Stimulated activated CD4-positive, alpha-beta T cell treated with anti-CD3 and anti-CD28 coated beads, Interleukin-1b, Interleukin-23, amount 100 ng/mL, for 4 hours (primary cell): ENCODE measurements at places on chromosomes 5 and 9.
A peak's percentile ranks its signal among the peaks of the same experiment; 100 is the strongest.

- peak; percentile 25 for DNase-seq
Observed at GRCh38 chr5:18745988-18746615, 1111.8 kb downstream of the TAF11L14 start.

- DNase-seq = no peak
Observed at GRCh38 chr9:69740872-69741505, 18.8 kb downstream of the PTAR1 start.

DNA sequence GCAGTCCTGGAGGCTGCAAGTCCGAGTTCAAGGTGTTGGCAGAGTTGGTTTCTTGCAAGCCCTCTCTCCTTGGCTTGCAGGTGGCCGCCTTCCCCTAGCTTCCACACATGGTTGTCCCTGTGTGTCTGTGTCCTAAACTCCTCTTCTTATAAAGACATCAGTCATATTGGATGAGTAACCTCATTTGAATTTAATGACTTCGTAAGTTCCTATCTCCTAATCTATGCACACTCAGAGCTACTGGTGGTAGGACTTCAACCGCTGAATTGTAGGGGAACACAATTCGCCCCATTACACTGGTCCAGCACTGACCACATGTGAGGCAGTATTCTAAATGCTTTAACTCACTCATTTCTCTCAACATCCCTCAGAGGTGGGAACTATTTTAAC lies 25.9 kb upstream of the ADAMTS2 start:
- DNase-seq = no peak

- no peak for DNase-seq
Observed at GRCh38 chr5:169024421-169024820, 276.5 kb downstream of the SLIT3 start.

- no peak for DNase-seq
Observed at GRCh38 chr5:142356349-142356715, 31.5 kb upstream of the SPRY4 start.

- DNase-seq = no peak
Observed at GRCh38 chr9:136712690-136713544, 545 bp downstream of the DIPK1B start.

GRCh38 chr9:113446323-113446740 lies 17.2 kb upstream of the RGS3 start:
- no peak for DNase-seq

DNA sequence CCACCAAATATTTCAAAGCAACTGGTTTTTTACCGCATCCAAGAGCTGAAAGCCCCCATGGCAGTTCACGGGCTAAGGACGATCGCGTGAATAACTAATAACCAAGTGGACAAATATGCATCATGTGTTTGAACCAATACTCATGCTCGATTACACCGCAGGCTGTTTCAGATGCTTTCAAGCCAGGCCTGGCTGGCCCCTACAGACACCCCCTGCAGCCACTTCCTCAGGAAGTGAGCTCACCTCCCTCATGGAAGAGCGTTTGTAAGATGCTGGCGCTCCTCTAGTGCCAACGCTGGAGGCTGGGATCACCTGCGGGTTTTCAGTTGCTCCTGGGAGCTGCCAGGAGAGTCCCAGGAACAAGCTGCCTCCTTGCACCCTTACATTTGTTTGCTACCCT lies 53.9 kb upstream of the PTCH1 start:
- no peak for DNase-seq

DNA sequence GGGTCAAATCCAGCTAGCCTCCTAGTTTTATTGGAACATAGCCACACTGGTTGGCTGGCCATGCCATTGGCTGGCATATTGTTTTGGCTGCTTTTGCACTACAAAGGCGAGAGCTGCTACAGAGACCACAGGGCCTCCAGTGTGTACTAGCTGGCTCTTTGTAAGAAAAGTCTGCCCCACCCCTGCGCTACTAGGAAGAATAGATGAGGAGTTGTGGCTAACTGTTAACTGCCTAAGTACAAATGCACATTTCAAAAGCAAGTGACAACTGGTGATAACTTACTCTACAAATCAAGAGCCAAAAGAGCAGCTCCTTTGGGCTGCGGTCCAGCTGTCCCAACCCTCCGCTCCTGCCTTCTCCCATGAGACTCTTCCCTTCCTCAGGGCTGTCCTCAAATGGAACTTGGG lies 63.9 kb downstream of the SERINC5 start:
- no peak for DNase-seq

DNA sequence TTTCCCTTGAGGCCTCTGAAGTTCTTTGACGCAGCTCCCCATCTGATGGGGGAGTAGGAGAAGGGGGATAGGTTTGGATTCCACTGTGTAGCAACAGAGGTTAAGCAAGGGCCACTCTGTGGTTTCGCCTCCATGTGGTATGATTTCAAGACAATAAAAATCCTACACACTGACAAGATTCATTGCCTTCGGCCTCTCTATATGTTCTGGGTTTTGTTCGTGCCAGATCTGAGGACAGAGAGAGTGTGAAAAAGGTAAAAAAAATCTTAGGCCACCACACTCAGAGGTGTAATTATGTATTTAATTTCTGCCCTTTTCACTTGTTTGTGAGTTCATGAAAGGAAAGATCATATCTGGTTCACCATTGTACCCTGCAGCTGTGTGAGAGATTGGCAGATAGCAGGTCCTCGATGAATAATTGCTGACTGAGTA lies 715.2 kb upstream of the ZNF608 start:
- DNase-seq = no peak

GRCh38 chr5:75574791-75575190 lies 36.5 kb upstream of the ANKDD1B start:
- DNase-seq = no peak

- DNase-seq = no peak
Observed at GRCh38 chr5:94901191-94901979, 282.9 kb downstream of the SLF1 start.

GRCh38 chr5:131281133-131281867 lies 17.4 kb downstream of the CDC42SE2 start:
- no peak for DNase-seq

DNA sequence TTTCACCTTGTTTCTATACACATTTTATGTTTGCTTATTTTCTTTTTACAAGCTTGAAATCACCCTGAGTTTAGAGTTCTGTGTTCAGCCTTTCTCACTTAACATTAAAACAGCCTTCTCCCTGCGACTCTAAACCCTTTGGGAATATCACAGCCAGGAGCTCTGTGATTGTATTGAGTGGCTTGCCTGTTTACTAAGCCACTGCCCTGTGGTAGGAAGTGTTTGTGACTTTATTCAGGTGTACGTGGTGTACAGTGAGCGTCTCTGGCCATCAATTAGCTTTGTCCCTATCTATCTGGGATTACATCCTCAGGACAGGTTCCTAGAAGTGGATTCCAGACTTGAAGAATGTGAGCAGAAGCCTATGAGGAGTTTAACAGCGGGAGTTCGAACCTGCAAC lies 11.0 kb upstream of the NEURL1B start:
- DNase-seq = no peak

DNA sequence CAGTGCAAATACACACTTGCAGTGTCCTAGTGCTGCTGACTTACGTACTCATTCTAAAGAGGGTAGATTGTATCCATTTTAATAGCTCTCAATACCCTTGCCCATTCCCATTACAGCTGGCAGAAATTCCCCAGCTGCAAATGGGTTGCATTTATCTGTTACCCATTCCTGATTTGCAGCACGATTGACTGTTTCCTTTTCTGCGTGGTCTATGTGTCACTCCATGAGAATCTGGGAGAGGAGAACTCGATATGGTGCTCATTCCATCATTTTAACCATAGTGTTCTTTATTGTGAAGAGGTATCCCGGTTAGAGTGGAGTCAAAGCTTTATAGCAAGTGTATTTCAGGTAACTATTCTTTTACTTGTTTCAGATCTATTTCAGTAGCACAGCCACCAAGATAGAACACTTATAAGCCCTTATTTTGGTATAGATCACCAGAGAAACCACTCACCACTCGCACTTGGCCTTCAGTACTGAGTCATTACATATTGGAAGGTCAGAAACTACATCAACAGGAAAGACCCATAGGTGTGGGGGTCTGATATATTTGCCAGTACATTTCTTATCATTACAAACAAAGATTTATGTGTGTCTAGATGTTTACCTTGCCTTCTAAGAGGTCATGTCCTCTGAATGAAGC lies 139.5 kb downstream of the MUSK start:
- no peak for DNase-seq

DNA sequence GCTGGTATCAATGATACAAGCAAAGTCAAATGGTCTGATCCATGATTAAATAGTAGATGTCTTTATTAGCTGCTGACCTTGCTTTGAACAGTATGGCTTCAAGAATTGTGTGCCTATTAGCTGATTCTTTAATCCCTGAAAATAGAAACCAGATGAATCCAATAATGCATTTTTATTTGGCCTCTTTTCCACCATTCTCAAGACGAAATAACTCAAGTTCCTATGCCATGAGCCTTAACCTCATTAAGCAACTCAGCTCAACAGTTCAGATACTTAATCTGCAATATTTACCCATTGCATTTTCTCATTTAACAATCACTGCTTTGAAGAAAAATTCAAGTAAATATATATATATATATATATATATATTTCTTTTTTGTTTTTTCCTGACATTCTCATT lies 588.6 kb upstream of the MEF2C start:
- no peak for DNase-seq

GRCh38 chr5:51650824-51651223 lies 267.6 kb downstream of the ISL1 start:
- DNase-seq = no peak

GRCh38 chr5:36908544-36909260 lies 32.1 kb downstream of the NIPBL start:
- no peak for DNase-seq

DNA sequence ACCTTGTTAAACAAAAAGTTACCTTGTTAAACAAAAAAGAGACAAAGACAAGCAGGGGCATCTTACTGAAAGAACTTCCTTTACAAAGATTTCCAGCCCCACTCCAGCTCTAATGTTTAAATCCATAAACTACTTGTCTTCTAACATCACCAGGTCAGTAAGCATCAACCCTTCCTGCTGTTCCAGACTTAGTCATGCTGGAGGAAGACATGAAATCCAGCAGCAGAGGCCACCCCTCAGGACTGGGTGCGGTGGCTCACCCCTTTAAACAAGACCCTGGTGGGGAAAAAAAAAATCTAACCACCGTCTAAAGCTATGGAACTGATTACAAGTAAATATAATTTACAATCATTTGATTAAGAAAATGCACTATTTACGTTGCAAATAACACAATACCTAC lies 9.1 kb downstream of the PDCL start:
- no peak for DNase-seq

DNA sequence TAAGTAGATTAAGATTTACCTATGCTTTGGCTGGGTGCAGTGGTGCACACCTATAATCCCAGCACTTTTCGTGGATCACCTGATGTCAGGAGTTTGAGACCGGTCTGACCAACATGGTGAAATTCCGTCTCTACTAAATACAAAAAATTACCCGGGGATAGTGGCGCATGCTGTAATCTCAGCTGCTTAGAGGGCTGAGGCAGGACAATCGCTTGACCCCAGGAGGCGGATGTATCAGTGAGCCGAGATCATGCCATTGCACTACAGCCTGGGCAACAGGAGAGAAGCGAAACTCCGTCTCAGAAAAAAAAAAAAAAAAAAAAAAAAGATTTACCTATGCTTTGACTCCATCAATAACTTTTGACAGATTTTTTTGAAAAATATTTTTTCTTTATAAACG lies 267.1 kb upstream of the SEMA6A start:
- no peak for DNase-seq

DNA sequence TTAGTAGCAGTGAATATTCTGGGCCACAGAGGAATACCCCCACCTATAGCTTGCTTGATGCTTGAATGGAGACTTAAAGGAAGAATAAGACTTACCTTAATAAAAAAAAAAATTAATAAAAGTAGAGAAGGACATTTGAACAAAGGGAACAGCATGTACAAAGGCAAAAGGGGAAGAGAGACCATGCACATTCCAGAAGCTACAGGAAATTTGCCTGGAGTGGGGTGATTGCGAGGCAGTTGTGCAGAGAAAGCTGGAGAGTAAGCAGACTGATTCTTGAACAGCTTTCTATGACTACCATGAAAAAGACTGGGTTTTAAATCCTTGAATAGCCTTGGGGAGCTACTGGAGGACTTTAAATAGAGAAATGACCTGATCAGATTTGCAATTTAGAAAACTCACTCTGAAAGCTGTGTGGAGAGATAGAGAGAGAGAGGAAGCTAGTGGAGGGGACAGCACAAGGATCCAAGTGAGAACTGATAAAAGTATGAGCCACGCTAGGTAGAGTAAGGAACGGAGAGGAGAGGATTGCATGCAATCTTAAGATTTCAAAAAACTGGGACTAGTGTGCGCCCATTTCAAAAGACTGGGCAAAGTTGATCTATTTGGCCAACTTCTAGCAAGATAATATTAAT lies 12.5 kb upstream of the SSBP2 start:
- DNase-seq = no peak

DNA sequence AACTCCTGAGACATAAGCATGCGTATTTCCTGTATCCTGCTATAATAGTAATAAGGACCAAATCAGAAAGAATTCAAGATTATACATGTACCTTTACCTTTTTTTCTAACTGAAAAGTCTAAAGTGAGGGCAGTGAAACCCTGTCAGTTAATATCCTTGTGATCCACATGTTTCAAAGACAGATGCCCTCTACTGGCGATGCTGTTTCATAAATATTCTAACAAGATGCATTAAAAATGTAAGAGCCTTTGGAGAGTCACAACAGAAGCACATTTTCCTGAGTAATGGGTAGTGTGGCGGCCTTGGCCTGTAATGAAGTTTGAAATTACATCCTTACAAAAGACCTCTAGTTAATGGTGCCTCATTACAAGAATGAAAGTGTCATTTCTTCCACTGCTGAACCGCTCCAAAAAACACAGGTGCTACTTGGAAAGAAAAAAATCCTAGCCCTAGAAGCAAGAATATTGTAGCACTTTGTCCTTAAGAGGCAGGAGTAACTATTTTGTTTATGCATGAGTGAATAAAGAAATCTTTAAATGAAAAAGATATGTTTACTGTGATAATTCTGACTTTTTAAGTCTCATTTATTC lies 232.6 kb downstream of the EPB41L4A start:
- no peak for DNase-seq

DNA sequence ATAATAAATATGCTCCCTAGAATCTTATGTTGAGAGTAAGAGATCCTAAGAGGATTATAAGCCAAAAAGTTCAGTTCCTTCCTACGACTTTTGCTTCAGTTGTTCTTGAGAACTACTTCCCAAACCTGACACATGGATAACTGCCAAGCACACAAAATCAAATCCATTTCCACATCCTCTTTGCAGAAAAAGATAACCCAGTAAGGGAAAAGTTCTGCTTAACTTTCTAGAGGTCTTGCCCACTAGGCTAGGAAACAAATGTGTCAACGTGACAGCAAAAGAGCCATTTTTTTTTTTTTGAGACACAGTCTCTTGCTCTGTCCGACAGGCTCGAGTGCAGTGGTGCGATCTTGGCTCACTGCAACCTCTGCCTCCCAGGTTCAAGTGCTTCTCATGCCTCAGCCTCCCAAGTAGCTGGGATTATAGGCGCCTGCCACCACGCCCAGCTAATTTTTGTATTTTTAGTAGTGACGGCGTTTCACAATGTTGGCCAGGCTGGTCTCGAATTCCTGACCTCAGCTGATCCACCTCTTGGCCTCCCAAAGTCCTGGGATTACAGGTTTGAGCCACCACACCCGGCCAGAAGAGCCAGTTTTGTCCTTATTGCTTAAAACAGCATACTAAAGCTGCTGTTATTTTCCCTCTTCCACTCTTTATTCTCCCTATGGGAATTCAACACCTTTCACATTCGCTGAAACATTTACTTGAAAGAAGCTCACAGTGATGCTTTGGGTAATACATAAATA lies 24.2 kb downstream of the CSNK1A1 start:
- no peak for DNase-seq
